NCI-H187 treated with DMSO at 0.1 percent for 48 hours (cell line): ENCODE measurements at places on chromosomes 11 and 22.

DNA sequence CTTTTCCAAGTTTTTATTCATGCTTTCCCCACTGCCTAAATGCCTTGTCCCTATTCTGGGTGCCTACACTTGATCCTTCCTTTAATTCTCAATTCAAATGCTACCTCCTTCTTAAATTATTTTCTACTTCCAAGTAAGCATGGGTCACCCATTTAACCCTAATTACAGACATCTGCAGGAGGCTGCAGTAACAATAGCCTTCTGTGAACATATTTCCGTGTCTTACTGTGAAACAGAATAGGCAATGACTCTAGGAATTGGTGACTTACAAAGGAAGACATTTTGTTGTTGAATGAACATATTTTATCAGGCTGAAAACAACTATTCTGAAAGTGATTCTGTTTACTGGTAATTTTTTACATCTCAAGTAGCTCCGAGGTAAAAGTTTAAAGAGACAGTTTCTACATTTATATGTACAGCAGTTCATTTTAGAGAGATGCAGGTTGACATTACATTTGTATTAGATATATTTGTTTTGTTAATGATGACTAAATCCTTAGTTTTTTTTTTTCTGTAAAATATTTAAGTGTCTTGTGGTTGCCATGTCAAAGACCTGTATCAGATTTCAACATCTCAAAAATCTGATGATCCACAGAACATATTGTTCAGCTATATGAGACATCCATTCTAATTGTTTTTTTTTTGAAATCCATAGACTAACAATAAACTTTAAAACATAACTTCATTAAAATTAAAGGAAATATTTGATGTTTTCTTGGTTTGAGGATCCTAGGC, 316.8 kb downstream of the CASP12 start:
- no peak for DNase-seq

- no peak for DNase-seq
Measured at GRCh38 chr11:61850687-61851086, 22.6 kb downstream of the FADS2 start.

GRCh38 chr22:36659762-36660509, 43.6 kb downstream of the CACNG2 start:
- no peak for DNase-seq

- no peak for DNase-seq
Measured at GRCh38 chr22:28953403-28953802, 70.0 kb downstream of the ZNRF3 start.

- DNase-seq = no peak
Measured at GRCh38 chr11:57543593-57543992, 6.2 kb downstream of the SMTNL1 start.

DNA sequence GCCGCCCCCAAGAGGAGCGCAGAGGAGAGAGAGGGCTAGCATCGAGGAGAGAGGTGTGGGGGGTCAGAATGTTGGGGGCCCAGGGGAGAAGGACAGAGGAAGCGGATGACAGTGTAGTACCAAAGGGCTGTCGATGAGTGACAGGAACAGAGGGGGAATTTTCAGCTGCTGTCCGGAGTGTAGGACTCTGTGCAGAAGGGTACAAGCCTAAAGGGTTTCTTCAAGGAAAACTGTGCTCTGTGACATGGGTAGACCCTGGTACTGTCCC, 5.3 kb upstream of the NLRP6 start:
- DNase-seq = no peak

DNA sequence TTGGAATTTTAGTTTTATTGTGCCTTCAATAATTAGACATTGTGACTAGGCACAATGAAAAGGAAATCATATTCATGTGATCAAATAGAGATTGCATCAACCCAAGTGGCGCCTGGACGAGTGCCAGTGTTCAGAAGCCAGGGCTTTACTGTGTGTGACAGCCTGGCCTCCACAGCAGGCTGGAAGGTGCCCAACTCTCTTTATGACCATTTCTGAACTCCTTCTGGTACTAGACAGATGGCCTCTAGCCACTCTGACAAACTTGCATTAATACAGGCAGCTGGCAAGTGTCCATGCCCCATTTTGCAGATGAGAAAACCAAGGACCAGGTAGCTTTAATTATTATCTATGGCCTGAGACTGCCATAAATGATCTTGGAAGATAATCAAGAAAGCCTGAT, 8.3 kb upstream of the POU2AF1 start:
- DNase-seq = no peak

DNA sequence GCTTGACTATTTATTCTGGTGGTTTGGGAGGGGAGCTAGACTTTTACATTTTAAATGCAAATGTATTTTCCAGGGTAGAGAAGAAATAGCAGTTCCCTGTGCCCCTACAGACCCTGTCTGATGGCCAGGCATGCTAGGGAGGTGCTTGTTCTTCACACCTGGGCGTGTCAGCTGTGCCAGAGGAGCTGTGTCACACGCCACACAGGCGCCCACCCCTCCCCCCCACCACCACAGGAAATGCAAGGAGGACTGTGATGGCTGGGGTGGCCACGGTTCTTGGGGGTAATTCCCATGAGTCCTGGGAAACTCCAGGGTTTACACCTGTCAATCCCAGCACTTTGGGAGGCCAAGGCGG, 82.2 kb downstream of the FLI1 start:
- no peak for DNase-seq

- no peak for DNase-seq
Measured at GRCh38 chr11:44886790-44887140, 63.9 kb downstream of the TP53I11 start.

- DNase-seq = no peak
Measured at GRCh38 chr11:97107604-97108003, 717.8 kb downstream of the JRKL start.

DNA sequence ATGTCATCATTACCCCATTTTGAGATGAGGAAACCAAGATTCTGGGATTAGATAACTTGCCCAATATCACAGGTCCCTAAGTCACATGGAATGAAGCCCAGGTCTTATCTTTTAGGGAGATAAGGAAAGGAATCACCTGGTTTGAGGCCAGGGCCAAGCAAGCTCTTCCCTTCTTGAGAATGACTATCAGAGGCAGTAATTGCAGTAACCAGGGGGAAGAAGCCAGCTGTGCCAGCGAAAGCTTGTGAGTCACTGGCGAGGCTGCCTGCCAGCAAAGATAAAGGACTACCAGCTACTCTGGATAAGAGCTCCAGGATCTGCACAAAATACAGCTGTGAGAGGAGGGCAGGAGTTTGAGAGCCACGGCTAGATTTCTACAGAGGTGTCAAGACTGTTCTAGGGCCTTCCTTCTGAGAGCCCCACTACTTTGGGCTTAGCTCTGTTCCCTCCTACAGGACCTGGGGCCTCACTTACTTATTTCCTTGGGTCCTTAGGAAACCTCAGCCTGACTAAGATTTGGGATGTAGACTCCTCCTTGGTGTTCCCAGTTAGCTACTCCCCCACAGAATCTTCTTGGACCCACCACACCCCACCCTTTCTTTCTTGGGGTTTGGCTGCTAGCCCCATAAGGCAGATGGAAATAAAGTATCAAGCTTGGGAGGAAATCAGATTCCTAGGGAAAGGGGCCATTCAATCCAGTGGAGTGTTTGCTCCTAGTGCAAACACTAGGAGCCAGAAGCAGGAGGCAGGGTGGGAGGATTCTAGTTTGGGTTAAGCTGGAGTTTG, 9.7 kb upstream of the CCKBR start:
- no peak for DNase-seq

DNA sequence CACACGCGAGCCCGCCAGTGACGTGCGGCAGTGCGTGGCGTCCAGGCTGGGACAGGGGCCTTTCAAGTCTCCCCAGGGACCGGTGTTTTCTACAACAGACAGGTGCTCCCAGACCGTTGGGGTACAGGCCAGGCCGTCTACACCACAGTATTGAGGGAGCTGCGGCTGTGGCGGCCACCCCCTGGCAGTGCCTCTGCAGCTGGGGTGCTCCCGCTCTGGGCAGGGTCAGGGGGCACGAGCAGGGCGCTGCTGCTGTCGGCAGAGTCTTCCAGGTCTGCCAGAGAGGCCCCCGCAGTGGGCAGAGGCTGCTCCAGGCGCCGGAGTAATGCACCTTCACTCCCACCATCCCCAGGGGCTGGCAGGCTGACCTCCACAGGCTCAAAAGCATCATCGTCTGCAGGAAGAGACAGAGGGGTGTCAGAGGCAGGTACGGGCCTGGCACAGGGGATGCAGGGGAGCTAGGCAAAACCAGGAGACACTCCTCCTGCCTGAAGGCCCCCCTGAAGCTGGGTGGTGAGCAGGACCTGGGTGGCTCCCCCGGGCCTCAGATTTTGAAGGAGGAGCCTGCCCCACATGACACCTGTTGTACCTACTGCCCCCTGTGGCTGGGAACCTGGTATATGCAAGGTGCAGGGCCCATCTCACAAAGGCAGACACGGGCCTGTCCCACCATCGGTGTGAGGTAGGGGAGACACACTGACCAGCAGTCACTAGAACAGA, 83.3 kb downstream of the DGCR2 start:
- no peak for DNase-seq

DNA sequence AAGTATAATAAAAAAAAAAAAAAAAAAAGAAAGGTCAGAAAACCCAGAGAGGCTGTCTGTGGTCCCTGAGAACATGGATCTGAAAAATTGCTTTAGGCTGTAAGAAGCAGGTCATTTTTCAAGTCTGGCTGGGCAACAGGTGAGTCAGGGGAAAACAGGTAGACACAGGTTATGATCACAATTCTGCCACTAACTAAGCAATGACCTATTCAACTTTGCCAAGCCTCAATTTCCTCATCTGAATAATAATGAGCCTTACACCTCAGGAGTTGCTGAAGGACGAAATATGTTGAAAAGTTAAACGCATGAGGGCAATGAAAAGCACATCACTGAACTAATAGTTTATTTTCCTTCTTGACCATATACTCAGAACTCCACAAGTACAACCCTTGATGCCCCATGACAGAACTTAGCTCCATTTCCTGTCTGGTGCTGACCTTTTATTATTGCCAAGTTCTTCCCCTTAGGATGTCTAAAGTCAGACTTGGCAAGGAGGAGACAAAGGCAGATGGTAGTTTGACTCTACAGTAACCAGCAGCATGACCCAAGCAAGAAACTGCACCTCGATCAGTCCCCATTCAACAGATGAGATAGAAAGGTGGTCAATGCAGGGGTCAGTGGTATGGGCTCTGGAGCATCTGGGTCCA, 93.6 kb downstream of the SYN3 start:
- DNase-seq = no peak

GRCh38 chr11:100674212-100674611, 12.9 kb upstream of the ARHGAP42 start:
- no peak for DNase-seq

GRCh38 chr22:36211237-36211861, 9.7 kb upstream of the APOL4 start:
- no peak for DNase-seq

- no peak for DNase-seq
Measured at GRCh38 chr11:32184041-32184722, 93.3 kb downstream of the RCN1 start.

- DNase-seq = no peak
Measured at GRCh38 chr22:46750863-46751443, 11.5 kb upstream of the TBC1D22A start.

GRCh38 chr11:78345450-78345849, 72.2 kb downstream of the GAB2 start:
- no peak for DNase-seq

DNA sequence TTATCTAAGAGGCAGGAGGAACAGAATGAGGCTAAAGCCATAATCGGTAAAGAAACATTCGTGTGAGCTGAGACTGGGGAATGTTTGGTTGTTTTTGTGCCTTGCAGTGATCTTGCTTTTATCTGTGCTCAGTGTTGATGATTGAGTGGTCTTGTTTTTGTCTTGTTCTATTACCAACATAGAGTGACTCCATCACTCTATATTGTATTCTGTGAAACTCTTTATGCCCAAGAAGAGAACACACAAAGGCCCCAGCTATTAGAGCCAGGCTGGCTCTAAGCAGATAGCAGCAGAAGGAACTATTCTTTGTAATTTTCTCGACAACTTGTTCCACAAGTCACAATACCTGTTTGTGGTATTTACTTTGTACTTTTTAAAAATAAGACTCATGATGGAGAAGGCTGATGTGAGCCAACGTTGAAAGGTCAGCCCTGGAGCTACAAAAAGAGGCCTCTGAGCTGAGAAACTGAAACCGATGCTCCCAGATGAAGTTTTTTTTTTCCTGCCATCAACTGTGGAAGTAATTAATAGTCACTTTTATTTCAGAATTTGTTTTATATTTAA, 68.4 kb downstream of the LARGE1 start:
- no peak for DNase-seq
